ENCODE measurements at places on chromosomes 4 and X.

DNA sequence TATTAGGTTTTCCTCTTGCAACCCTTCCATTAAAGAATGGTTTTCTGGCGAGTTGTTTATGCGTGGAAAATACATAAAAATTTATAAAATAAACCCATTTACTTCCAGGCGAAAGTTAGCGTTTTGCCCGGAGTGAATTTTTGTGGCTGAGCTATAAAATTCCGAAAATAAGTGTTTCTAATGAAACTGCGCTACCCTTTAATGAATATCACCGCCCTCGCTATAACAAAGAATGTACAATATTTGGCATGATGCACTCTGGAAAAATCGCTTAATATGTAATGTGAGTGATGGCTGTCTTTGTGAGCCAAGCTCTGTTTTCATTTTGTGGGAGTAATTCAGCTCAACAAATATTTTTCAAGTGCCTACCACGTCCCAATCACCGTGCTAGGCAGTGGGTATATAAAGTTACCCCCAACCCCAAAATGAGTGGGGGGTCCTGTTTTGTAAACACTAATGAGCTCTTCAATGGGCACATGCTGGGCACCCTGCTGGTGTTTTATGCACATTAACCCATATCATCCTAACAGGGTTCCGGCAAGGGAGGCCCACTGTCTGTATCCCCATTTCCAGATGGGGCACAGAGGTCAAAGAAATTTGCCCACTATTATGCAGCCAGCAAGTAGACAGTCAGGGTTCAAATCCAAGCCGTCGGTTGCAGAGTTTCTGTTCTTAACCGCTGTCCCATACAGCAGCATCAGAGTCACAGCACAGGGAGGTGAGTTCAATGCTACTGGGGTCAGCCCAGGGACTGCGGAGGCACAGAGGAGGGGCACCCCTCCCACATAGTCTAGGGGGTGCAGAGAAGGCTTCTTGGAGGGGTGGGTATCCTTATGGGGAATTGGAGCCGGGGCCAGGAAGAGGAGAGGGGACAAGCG lies 65.7 kb upstream of the STX18 start:
- no peak for DNase-seq

DNA sequence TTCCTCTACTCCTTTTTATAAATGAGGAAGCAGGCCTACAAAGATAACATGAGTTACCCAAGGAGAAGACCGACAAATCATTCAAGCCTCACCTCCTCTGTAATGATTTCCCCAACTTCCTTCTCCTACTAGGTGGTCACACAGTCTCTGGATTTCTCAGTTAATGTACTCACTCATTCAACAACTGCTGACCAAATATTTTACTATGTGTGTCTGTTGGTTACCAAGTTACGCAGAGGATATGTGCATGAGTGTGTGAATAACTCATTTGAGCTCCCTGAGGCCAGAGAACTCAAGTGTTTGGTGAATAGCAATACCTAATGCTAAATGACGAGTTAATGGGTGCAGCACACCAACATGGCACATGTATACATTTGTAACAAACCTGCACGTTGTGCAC lies 10.4 kb downstream of the CASK start:
- DNase-seq: no peak

- no peak for DNase-seq
Observed at GRCh38 chr4:10590896-10591295, 93.7 kb downstream of the CLNK start.

- DNase-seq: no peak
Observed at GRCh38 chr4:106583567-106583966, 215.0 kb upstream of the GIMD1 start.

DNA sequence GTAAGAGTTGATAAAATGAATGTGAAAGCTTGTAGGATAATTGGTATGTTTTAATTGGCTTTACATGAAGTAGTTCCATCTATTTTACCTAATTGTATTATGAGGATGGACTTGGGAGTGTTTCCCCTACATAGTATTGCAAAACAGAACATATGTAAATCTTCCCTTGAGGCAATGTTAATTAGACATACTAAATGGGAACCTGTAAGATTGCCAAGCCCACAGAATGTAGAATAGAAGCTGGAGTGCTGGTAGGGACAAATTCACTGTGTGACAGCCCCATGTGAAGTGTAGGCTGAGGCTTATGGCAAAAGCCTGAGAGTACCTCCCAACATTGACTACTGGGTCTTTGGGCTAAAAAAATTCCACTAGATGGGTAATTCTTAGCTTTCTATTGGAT lies 615.0 kb upstream of the AMOT start:
- DNase-seq: no peak

- DNase-seq: no peak
Observed at GRCh38 chr4:174157106-174157607, 126.3 kb downstream of the FBXO8 start.

DNA sequence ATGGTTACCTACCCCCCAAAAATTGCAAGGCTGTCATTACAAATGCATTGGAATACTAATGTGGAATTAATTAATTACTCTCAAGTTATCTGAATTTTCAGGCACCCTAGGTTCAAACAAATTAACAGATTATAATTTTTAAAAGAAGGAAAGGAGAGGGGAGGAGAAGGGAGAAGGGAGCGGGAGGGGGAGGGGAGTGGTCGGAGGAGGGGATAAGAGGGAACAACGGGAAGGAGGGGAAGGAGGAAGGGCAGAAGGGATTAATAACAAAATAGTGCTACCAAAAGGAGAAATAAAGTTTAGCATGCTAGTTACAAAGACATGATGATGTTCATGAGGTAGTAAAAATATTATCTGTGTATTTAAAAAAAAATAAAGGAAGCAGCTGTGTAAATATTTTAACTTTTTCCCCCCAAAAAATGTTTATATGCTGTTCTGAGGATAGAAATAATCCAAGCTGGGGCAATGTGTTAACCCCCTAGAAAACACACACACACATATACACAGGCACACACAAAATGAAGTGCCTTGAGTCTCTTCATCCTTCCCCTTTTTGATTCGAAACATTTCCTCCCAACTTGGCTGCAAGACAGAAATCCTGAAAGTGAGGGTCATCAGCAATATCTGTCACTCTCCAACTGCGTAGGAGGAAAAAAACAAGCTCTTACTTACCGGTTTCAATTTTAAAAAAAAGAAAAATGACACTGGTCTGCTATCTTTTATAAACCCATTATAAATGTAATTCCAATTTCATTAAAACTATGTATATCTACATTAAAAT lies 58.8 kb downstream of the PPP3CA start:
- no peak for DNase-seq

GRCh38 chrX:22122510-22122909 lies 90.4 kb downstream of the PHEX start:
- no peak for DNase-seq

- no peak for DNase-seq
Observed at GRCh38 chrX:46256875-46257274, 288.3 kb downstream of the ZNF674 start.

DNA sequence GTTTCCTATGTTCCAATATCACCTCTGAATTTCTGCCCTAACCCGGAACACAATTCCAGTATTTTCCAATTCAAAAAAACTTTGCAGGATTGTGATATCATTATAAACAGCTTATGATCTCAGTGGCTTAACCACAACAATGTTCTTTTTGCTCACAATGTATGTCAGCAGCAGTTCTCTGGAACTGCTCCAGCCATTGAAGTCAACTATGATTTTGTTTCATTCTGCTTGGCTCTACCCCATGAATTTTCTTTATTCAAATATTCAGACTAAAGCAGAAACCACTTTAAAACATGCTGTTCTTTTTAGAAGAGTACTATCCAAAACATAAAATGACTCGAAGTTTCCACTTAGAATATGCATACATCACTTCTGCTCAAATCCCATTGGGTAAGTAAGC lies 1611.1 kb downstream of the ARAP2 start:
- DNase-seq: no peak

- no peak for DNase-seq
Observed at GRCh38 chr4:2588259-2588658, 51.8 kb downstream of the FAM193A start.

DNA sequence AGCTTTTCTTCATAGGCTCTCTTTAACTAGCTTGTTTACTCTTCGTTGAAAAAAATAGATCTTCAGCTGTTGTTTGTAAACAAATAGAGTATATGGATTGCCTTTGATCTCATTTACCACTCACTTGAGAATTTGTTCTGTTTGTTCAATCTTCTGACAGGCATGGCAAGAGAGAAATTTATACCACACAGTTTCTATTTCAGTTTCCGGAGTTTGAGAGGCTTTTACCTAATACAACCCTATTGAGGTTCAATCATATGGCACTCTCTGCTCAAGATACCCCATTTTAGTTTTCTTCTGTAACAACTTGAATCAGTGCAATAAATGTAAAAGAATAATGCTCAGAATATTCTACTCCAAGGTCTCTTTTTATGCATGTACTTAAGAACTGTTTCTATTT lies 148.0 kb downstream of the EMCN start:
- no peak for DNase-seq

DNA sequence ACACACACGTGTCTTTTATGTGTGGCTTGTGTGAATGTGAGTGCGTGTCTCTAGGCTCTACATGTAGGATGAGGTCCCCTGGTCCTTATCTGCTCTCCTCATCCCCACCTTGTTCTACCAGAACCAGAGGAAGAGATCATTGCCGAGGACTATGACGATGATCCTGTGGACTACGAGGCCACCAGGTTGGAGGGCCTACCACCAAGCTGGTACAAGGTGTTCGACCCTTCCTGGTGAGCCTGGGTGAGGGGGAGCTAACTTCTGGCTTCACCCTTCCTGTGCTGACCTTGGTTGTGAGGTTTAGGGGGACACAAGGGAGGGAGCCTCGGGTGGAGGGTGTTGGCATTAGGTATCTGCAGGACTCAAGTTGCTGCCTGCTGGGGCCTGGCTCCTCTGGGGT lies 3.3 kb downstream of the PQBP1 start:
- no peak for DNase-seq

DNA sequence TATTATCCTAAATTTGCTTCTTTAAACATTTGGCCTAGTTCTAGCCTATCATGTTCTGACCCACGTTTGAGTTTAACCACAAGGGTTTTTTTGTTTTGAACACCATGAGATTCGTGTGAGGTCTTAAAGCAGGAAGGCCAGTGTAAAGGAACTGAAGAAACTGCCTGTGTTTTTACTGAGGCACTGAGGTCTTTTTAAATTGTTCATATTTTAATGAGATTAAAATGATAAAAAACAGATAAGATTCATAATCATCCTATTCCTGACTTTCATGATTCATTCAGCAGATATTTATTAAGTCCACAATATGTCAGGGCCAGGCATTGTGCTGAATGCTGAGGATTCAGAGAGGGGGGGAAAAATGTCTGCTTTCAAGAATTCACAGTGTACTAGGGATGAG lies 3.2 kb downstream of the RPS6KA3 start:
- no peak for DNase-seq

- no peak for DNase-seq
Observed at GRCh38 chr4:41360921-41361793, 104.4 kb downstream of the UCHL1 start.

- no peak for DNase-seq
Observed at GRCh38 chrX:135481696-135482179, 38.7 kb upstream of the INTS6L start.

DNA sequence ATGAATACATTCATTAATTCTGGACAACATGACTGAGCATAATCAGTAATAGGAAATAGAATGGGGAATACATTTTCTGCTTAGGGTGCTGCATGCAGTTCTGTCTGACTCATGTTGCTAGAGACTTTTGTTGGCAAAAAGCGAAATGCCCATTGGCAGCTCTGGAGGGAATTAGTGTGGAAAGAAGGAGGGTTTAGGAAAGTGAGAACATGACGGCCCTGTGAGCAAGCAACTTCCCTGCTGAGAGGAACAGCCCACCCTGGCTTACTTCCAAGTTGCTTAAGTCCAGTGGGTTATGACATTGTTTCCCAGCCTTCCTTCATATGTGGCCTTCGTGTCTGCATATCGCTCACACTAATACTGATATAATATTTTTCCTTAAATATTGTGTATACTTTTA lies 13.8 kb downstream of the MAD2L1 start:
- no peak for DNase-seq

GRCh38 chr4:85942107-85942506 lies 417.7 kb downstream of the MAPK10 start:
- no peak for DNase-seq

- no peak for DNase-seq
Observed at GRCh38 chr4:66182636-66183035, 512.3 kb upstream of the EPHA5 start.

DNA sequence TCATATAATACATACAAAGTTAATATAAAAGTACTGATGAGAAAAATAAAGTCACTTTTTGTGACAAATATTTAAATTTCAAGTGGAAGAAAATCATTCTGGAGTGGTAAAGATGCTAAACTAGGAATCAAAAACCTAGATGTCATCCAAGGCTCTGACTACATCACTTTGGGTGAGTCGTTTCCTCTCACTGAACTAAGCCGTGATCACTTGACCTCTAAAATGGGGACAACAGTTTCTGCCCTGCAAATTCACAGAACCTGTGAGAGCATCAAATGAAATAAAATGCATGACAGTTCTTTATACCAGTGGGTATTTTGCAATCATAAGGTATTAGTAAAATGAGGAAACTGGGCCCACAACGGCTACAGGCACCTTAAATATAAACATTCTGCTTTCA lies 63.8 kb downstream of the PRDM5 start:
- DNase-seq: no peak

- DNase-seq: no peak
Observed at GRCh38 chrX:16981980-16982379, 35.5 kb downstream of the REPS2 start.

DNA sequence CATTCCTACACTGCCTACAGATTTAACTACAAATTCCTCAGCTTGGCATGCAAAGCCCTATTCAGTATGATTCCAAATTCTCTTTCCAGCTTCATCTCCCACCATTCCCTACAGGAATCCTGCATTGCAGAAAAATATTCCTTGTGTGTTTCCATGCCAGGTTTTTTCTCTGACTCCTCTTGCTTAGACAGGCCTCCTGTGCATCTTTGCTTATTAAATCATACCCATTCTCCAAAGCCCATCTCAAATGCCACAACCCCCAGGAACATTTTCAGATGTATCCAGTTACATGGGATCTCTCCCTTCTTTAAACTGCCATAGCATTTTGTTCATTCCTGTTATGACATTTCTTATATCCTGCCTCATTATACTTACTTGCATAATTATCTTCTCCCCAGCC lies 106.4 kb upstream of the GRIA3 start:
- no peak for DNase-seq

DNA sequence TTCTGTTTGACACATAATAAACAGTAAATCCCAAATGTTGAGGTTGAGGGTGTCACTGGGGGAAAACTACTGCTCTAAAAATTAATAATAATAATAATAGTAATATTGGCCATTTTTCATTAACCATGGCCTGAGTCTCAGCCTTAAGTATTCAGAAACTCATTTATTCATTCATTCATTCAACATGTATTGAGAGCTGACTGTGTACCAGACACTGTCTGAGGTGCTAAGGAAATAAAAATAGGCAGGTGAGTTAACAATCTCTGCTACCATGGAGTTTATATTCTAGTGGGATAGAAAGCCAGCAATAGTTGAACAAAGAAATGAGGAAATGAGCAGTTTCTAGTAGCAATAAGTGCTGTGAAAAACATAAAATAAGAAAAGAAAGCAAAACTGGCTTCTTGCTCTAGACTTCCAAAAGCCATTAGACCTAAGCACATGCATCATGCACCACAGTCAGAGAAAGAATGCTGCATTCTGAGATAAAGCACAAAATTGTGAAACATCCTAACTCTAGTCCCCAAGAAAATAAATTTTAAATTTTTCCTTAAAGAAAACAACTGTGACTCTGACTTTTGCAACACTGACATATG lies 278.7 kb downstream of the RCHY1 start:
- no peak for DNase-seq
